Stimulated activated CD4-positive, alpha-beta T cell treated with anti-CD3 and anti-CD28 coated beads, Interleukin-1b, Interleukin-23, amount 100 ng/mL, for 1 hour (primary cell): ENCODE measurements at places on chromosomes 2 and 18.

- no peak for DNase-seq
Measured at GRCh38 chr2:230830428-230830827, 34.3 kb upstream of the ITM2C start.

DNA sequence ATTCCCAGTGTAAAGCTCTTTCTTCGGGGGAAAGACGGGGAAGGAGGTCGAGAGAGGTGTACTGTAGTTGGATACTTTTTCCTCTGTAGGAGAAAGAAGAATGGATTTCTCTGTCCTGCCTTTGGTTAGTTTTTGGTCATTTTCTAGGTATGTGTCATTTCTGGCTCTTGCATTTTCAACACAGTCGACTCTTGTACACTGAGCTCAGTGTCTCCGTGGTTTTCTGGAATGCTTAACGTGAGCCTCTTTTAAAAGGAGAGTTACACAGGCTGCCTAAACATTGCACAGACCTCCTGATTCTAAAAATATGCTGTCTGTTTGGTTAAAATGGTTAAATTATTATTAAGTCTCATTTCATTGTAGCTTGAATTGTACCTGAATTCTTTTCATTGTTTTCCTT lies 21.8 kb upstream of the GLS start:
- DNase-seq: no peak

GRCh38 chr2:237354892-237355291 lies 59.1 kb downstream of the COL6A3 start:
- DNase-seq: no peak

GRCh38 chr2:1649103-1650084 lies 94.9 kb downstream of the PXDN start:
- no peak for DNase-seq

DNA sequence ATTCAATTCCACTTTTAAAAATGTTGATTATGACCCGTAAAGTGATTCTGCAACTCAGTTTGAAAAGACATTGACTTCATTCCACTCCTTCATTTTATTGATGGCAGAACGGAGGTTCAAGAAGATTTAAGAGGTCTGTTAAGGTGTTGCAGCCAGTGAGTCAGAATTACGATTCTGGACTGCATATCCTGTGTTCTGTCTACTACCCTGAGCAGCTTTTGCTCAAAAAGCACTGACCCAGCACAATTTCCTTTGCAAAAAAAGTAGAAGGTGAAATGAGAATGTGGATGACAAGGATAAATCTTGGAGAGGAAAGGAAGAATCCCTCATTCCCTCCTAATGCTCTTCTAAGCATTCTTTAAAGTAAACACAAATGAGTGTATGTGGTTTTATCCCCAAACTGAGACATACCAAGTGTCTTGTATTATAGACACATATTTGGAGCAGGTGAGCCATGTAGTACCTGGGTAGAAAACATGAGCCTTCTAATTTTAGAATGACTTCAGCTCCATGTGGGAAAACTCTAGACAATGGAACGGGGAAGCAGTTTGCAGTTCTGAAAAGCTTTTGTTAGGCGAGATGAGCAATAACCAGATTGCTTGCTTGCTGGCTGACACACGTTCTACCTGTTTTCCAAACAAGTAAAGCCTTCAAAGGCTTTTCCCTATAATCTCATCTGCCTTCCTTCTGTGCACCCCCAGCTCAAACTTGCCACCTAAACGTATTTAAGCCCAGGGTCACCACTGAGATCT lies 44.7 kb downstream of the TGFA start:
- DNase-seq: no peak

DNA sequence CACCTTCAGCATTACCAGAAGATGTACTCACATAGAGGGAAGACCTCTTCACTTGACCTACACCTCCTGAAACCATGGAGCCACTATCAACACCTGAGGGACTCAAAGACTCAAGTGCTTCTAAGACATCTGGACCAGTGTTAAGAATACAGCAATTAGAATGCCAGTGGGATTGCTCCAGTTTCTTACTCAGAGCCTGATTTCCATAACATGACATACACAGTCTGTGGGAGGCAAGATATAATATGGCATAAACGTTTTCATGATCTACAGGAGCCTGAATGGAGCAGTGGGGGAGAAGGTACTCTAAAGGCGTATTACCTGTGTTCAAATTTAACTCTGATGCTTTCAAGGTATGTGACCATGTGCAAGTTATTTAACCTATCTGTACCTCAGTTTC lies 57.2 kb downstream of the ZNF385B start:
- no peak for DNase-seq

DNA sequence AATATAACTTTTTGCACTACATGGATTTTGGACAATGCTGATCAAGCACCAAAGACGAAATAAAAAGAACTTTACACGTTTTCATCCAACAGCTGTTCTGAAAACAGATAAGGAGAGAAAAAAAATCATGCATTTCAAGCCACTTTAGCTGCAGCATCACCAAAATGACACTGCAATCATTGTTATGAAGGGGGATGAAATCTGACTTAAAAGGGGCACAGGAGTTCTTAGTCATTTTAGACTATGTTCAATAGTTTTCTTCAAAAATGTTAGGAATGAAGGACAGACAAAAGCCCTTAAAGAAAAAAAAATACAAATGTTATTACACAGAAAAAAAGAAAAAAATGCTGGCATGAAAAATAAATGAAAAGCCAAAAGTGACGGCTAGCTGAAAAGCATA lies 71.2 kb downstream of the CUL3 start:
- no peak for DNase-seq

- no peak for DNase-seq
Measured at GRCh38 chr2:17800219-17800618, 16.0 kb upstream of the MSGN1 start.

DNA sequence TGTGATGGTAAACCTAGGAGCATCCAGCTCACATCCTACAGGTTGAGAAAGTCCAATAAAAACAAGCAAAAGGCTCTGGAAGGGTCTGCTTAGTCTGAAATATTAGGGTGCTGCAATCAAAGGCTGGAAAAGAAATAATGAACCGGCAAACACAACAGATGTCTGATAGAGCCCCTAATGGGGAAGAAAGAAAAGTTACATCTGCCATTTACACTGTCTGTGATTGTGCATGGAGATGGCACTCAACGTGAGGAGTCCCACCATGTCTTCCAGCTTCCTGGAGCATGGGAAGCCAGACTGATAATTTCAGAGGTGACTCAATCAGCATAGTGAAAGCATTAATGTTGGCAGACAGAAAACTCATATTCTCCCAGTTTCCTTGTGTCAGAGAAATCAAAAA lies 307.8 kb downstream of the EPHA4 start:
- DNase-seq: no peak

GRCh38 chr2:26875808-26876207 lies 27.9 kb downstream of the DPYSL5 start:
- no peak for DNase-seq

GRCh38 chr2:172329774-172330671 lies 97.4 kb upstream of the ITGA6 start:
- no peak for DNase-seq

GRCh38 chr18:12373116-12373770 lies 3.8 kb downstream of the AFG3L2 start:
- no peak for DNase-seq

DNA sequence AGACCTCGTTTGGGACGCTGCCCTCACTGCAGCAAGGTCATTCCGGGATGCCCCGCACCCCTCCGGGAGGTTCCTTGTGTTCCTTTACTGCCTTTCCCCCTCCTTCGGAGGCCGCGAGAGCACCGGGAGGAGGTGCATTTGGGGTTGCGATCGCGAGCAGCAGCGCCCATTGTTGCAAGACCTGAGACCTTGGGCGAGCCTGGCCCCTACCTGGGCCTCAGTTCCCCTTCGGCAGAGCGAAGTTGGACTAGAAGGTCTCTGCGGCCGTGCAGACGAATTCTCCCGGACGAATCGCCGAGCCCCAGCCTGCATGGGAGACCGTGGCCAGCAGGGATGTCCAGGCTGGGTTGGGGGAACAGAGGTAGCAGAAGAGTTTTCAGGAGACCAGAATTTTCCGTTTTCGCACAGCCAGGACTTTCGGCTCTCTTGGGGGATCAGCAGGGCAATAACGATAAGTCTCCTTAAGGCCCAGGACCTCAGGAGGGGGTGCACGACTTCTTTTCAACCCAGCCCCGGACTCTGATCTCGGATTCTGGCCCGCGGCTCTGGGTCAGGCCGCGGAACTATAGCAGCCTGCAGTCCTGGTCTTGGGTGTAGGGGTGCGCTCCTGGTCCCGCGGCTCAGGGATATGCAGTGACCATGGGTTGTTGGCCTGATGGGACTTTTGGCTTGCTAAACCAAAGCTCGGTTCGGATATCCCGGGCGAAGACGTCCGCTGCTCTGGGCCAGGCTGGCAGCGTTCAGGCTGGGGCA lies 2.8 kb downstream of the GDF7 start:
- DNase-seq: no peak

GRCh38 chr2:158251356-158251755 lies 149.7 kb downstream of the UPP2 start:
- DNase-seq: no peak

DNA sequence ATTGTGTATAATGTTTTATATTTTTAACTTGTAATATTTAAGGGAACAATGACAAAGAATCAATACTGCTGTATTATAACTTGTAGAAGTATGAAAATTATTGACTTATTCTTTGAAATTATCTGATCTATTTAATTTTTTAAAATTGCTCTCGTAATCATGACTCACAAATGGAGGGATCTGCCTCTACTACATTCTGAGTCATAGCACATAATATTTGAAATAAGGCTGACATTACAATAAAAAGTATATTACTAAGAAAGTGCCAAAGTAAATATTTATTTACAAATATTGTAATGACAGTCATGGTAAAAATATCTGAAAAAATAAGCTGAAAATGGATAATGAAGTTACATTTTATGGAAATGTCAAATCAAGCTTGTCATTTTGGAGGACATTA lies 1144.6 kb upstream of the CDH2 start:
- DNase-seq: no peak

DNA sequence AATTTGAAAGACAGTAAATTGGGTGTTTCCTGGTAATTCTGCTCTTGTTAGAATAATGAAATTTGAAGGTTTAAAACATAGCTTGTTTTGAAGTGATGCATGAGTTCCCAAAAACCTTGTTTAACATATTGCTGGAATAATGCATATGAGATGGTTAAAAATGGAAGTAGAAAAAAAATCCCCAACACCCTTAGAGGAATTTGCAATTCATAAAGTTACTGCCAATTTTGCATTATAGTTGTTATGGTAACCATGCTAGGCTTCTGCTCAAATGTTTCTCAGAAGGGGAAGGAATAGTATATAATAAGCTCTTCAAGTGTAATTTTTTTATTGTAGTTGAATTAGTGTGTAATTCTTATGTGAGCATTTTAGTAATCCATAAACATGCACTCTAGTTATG lies 49.1 kb downstream of the FASTKD2 start:
- DNase-seq: no peak

DNA sequence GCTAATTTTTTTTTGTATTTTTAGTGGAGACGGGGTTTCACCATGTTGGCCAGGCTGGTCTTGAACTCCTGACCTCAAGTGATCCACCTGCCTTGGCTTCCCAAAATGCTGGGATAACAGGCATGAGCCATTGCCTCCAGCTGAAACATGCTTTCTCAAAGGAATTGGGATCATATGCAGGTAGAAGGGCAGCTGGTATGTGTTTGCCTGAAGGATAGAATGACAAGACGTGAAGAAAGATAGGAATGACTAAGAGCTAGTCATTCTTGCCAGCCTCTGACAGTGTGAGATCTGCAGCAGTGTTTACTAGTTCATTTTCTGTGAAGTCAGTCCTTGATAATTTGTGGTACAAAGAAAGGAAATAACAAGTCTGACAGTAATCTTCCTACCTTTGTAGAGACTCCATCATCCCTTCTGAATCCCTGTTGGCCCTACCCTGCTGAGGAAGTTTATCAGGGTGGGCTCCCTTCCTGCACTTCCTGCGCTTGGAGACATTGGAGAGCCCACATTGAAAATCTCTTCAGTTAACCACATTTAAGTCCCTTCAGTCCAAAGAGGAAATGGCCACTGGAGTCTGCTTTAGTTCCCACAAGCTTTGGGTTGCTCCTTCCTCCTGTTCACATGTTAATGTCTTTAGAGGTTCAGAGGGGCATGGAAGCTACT lies 14.7 kb downstream of the CFLAR start:
- no peak for DNase-seq

DNA sequence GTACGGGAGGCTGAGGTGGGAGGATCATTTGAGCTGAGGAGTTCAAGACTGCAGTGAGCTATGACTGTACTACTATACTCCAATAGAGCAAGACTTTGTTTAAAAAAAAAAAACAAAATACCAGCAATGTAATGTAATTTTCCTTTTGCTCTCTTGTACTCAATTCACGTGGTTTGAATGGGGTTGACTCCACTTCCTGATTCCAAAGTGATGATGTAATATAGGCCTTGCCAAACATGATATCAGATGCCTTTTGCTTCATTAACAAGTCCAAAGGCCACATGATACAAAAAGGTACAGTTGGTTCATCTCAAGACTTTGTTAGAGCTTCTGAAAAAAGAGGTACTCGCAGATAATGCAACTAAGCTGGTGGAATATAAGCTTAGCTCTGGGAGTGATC lies 321.8 kb downstream of the ZEB2 start:
- no peak for DNase-seq

- DNase-seq: no peak
Measured at GRCh38 chr2:45964223-45964841, 312.9 kb downstream of the PRKCE start.

GRCh38 chr2:56357655-56358295 lies 174.0 kb downstream of the CCDC85A start:
- DNase-seq: no peak

- no peak for DNase-seq
Measured at GRCh38 chr2:196105951-196106350, 37.3 kb upstream of the DNAH7 start.

DNA sequence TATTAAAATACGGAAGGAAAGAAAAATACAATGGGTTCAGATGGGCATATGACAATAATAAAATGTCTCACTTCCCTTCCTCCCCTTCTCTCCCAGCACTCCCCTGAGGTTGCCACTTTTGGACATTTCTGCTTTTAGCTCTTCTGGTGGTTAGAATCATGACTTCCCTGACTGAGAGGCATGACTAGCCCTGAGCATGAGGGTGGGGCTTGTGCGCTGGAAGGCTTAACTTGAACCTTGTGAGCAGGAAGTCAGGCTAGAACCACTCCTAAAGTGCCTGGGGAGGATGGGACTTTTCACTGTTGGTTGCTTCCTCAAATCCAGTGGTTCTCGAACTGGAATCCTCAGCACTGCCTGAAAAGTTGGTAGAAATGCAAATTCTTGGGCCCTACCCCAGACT lies 19.7 kb upstream of the ARHGAP25 start:
- no peak for DNase-seq

GRCh38 chr2:235223011-235223410 lies 270.8 kb upstream of the AGAP1 start:
- DNase-seq: no peak

GRCh38 chr2:11710210-11710609 lies 36.2 kb upstream of the LPIN1 start:
- no peak for DNase-seq

DNA sequence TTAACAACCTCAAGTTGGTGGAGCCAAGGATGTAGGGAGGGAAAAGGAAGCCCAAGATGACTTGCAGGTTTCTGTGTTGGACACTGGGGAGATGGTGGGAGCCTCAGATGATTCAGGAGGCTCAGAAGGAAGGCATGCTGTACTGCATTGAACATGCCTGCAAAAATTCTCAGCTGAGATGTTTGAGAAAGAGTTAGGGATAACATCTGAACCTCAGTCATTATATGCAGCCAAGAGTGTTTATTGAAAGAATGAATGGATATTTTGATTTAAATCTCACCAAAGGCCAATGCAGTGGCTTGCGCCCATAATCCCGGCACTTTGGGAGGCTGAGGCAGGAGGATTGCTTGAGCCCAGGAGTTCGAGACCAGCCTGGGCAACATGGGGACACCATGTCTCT lies 243.0 kb downstream of the MYCN start:
- DNase-seq: no peak
